ENCODE measurements at places on chromosomes 7 and 10.

DNA sequence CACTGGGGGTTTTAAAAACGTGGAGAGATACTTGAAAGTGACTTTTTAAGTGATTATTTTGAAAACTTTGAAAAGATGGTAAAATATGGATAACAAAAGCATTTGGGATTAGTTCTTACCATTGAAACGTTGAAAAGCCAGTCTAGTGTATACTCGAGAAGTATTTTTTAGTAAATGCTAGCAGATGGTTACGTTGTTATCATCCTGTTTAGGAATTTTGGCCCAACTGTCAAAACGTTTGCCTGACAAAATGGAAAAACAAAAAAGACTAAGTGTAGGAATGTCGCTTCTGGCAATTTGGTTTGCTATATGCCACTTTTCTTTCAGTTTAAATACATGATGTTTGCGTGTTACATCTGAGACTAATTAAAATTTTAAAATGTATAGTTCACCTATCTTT, 1.2 kb downstream of the RBM33 start:
- DNase-seq, result no peak

GRCh38 chr7:156927571-156928405, 21.7 kb upstream of the NOM1 start:
- no peak for DNase-seq

- no peak for DNase-seq
Observed at GRCh38 chr7:73817121-73817520, 13.7 kb upstream of the CLDN4 start.

- DNase-seq, result no peak
Observed at GRCh38 chr7:49852619-49853462, 79.4 kb downstream of the VWC2 start.
